Stimulated activated CD8-positive, alpha-beta memory T cell treated with anti-CD3 and anti-CD28 coated beads, Interleukin-2, amount 100 ng/mL, for 1 hour (primary cell): ENCODE measurements at places on chromosomes 6 and 20.

GRCh38 chr6:149903938-149904611 is 6.2 kb upstream of the RAET1E start:
- no peak for DNase-seq

- DNase-seq = no peak
These were observed at the start of gene ANKRD60 for GRCh38 chr20:58228484-58229197. Gene ANKRD60, minus strand, starts transcription at chr20:58228653. Its CDS starts 0 bp downstream, at chr20:58228653.

- DNase-seq = no peak
These were observed 125.9 kb downstream of the HS3ST5 start for GRCh38 chr6:114216789-114217467.

- DNase-seq = no peak
These were observed 53.5 kb downstream of the COL21A1 start for GRCh38 chr6:56193846-56194245.

GRCh38 chr20:24439737-24440387 is 29.6 kb upstream of the SYNDIG1 start:
- DNase-seq = no peak

GRCh38 chr6:124029567-124029966 is 225.9 kb downstream of the NKAIN2 start:
- DNase-seq = no peak

GRCh38 chr20:32523613-32524213 is 61.4 kb downstream of the NOL4L start:
- DNase-seq = no peak

GRCh38 chr6:121135425-121135824 is 198.9 kb downstream of the TBC1D32 start:
- no peak for DNase-seq

GRCh38 chr6:143750877-143751276 is 73.1 kb downstream of the PHACTR2 start:
- DNase-seq = no peak

GRCh38 chr6:431504-431903 is 40.0 kb downstream of the IRF4 start:
- no peak for DNase-seq

DNA sequence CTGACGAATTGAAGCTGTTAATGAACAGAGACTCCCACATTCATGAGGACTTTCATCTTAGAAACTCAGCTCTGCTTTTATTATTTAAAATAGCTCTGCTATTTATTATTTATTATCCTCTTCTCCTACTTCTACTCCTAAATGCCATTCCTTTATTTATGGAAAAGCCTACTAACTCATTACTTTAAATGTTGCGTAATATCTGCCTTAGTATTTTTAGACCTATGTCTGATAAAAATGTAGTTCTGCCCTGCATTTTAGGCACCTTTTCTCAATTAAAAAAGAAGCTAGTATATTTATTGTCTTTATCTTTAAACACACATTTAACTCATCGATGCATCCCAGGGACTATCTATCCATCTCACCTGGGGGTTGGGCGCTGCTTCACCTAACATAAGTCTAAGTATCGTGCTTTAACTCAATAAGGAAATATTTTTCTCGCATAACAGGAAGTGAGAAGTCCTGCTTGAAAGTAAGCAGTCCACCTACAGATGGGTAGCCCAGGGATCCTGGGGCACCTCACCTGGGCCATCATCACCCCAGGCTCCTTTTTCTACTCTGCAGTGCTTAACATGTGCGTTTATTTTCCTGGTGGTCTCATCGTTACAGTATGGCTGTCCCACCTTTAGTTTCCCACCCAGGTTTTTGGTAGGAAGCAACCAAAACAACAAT is 31.3 kb upstream of the FAM184A start:
- DNase-seq = no peak

DNA sequence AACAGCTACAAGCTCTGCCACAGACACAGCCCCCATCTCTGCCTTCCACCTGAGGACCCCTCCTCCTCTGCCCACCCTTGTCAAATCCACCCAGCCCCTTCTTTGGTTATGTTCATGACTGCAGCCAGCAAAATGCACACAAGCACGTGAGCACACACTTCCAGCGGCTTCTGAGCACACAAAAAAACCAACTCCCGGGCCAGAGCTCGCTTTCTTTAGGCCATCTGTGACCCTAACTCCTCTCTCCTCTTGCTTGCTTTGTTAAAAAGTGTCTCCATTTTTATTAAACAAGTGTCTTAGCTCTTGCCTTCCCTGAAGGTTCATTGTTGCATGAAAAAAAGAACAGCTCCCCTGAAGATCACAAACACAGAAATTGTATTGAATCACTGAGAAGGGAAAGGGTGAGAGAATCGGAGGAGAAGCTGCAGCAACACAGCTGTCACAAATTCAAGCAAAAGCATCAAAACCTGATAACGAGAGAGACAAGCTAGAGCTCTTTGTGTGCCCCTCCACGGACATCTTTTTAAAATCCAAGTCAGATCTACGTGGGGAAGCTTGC is 142.1 kb downstream of the CD83 start:
- no peak for DNase-seq

- DNase-seq = no peak
These were observed 141.6 kb upstream of the DTNBP1 start for GRCh38 chr6:15804164-15805154.

DNA sequence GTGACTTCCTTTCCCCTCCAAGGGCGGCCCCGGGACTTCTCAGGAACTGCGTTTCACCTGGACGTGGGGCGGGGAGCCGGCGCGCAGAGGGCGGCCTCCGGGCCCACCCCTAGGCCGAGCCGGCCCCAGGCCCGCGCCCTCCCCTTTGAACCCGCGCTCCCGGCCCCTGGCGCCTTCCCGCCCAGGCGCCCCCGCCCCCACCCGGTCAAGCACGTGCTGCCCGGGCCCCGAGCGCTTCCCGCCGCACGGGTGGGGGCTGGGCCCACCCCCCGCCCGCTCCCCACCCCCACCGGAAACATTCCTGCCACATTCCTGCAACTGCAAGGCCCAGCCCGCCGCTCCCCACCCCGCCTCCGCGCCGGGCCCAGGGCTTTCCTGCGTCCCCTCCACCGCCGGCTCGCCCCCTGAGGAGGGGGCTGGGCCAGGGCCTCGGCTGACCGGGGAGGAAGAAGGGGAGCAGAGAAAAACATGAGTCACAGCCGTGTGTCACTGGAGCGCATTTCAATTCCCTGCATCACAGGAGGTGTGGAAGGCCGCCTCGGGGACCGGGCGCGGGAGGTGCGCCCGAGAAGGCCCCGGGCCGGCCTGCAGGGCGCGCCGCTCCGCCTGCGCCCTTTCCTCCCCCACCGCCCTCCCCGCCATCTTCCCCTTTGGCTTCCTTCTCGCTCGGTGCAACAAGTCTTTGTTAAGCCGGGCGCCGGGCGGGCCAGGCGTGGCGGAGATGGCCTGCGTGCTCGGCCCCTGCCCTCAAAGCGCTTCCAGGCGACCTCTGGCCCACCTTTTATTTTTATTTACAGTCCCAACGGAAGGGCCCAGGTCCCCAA is 1.2 kb upstream of the HMGA1 start:
- DNase-seq = peak; percentile 49

DNA sequence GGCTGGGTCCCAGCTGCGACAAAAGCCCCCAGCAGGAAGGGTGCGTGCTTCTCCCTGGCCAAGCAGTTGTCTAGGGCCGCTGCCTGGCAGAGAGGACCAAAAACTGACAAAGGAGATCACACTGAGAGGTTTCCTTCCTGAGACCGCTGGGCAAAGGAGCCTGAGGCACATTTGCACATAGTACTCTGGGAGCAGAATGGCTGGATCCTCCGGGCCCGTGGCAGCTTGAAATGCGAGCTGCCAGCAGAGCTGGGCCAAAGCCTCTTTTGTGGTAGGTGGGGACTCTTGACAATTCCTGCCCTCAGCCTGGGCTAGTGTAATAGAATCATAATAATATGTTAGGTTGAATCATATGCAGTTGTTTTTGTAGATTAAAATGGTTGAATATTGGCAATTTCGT is 33.1 kb upstream of the RNF8 start:
- DNase-seq = no peak

DNA sequence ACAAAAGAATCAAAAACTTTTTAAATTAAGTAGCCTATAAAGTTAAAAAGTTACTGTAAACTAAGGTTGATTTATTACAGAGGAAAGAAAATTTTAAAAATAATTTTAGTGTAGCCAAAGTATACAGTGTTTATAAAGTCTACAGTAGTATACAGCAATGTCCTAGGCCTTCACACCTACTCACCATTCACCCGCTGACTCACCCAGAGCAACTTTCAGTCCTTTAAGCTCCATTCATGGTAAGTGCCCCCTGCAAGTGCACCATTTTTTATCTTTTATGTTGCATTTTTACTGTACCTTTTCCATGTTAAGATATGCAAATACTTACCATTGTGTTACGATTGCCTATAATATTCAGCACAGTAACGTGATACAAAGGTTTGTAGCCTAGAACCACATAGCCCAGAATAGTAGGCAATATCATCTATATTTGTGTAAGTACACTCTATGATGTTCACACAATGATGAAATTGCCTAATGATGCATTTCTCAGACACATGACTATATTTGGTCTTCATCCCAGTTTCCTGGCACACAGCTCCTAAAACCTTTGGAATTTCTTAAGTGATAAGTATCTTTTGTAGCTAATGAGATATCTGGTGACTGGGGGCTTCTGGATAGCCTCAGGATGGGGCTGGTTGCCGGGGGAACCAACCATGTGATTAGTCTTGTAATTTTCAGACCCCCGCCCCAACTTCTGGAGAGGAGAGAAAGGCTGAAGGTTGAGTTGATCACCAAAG is 111.0 kb downstream of the MRPL14 start:
- no peak for DNase-seq

- no peak for DNase-seq
These were observed 1349.6 kb downstream of the EPHA7 start for GRCh38 chr6:92069781-92070180.

GRCh38 chr6:47160702-47161101 is 118.6 kb upstream of the ADGRF1 start:
- no peak for DNase-seq
